ENCODE measurements at places on chromosomes 5 and 9.

DNA sequence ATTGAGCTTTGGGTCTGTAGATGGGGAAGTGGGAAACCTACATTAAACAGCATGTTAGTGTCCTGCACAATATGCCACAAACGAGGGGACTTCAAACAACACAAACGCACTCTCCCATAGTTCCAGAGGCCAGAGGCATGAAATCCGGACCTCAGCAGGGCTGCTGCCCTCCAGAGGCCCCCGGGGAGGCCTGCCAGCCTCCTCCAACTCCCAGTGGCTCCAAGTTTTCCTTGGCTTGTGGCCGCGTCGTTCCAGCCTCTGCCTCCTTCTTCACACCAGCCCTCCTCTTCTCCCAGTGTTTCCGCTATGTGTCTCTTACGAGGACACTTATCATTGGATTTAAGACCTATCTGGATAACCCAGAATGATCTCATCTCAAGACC lies 13.3 kb upstream of the COL5A1 start:
- no peak for DNase-seq

- no peak for DNase-seq
Observed at GRCh38 chr5:113024076-113024697, 47.6 kb downstream of the DCP2 start.

GRCh38 chr5:1492757-1493156 lies 31.0 kb downstream of the LPCAT1 start:
- DNase-seq, result no peak

DNA sequence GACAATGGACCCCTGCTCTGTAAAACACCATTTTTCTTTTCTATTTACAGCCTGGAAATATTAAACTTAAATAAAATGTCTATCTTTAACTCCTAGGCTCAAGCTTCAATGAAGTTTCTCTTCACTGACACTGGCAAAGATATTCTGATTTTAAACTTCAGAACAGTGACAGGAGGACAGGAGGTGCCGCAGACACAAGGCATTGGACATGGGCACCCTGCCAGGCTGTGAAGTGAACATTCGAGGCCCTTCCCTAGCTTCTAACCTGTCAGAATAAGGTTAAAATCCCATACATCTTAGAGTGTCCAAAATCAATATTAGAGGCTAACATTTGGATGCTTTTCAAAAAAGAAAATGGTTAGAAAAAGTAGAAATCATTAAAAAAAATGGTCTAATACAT lies 9.2 kb downstream of the SEMA5A start:
- no peak for DNase-seq

- DNase-seq, result no peak
Observed at GRCh38 chr5:128036950-128037349, 46.6 kb upstream of the SLC12A2 start.

- no peak for DNase-seq
Observed at GRCh38 chr5:173354645-173355044, 26.4 kb upstream of the STC2 start.

GRCh38 chr5:143850050-143850683 lies 38.2 kb downstream of the HMHB1 start:
- DNase-seq, result no peak

DNA sequence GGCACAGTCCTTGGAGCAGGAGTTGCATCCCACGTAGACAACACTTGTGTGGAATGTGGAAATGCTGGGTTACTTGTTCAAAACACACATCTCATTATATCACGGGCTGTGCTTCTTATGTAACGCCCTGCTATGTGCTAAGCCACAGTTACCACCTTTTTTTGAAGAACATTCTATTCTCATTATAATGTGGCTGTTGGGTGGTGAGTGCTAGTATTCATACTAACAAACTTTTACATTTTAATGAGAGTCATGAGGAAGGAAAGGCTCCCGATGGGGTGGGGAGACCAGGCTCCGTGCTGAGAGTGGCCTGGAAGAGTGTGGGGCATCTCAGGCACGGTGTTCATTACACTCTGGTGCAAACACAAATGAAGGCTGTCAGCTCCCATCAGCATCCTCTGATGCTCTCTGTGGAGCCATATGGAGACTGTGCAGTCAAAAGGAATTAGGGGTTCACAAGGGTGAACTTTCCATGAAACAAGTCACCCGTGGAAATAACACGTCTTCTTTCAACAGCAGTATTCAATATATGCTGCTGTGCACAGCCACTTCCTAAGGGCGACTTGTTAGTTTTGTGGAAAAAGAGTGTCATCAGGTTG lies 153.1 kb upstream of the RAPGEF1 start:
- DNase-seq, result no peak

GRCh38 chr5:24080046-24080445 lies 564.7 kb downstream of the CDH10 start:
- DNase-seq, result no peak

- DNase-seq, result no peak
Observed at GRCh38 chr9:127770583-127770904, 7.9 kb downstream of the SH2D3C start.

DNA sequence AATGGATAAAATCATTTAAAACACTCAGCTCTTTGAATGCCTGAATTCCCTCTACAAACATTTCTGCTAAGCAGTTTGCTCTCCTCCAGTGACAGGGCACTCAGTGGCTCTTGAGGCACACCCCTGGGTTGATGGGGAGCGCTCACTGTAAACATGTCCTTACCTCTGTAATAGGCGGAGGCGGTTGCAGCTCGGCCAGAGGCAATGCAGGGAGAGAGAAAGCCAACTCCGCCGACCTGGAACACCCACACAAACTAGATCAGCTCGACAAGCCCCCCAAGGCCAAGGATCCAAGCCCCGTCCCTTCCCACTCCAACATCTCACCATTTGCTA lies 329 bp downstream of the CDC23 start:
- DNase-seq, result no peak

DNA sequence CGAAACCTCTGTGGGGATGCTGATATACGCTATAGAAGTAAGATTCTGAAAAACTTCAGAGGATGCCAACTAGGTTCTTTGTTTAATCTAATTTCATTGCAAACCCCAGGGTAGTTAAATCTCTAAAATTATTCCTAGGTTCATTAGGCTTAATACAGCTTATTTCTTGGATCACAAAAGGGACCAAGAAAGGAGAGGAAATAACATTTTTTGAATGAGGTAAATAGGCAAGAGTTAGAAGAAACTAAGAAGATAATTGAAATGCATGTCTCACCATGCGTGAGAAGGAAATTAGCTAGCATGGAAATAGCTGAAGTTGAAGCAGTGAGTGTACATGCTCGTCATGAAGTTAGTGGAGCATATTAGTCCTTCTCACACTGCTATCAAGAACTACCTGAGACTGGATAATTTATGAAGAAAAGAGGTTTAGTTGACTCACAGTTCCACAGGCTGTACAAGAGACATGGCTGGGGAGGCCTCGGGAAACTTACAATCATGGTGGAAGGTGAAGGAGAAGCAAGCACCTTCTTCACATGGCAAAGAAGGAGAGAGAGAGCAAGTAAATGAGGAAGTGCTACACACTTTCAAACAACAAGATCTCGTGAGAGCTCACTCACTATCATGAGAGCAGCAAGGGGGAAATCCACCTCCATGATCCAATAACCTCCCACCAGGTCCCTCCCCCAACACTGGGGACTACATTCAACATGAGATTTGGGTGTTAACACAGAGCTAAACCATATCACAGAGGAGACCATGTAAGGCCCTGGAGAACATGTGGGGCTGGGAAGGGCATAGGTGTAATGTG lies 125.1 kb upstream of the OSMR start:
- no peak for DNase-seq
